Effector memory CD4-positive, alpha-beta T cell (primary cell): ENCODE measurements at places on chromosomes 12 and 14.

GRCh38 chr12:51949342-51950030 lies 2.0 kb upstream of the ACVR1B start:
- DNase-seq = no peak
- H3K27ac ChIP-seq = no peak overlapping the region
- H3K27me3 ChIP-seq = no peaks in the 10 kb centered on the region
- no peak overlapping the region for H3K4me3 ChIP-seq
- peaks cover 5% of the 10 kb centered on the region for H3K4me1 ChIP-seq
- no peaks in the 10 kb centered on the region for H3K36me3 ChIP-seq

DNA sequence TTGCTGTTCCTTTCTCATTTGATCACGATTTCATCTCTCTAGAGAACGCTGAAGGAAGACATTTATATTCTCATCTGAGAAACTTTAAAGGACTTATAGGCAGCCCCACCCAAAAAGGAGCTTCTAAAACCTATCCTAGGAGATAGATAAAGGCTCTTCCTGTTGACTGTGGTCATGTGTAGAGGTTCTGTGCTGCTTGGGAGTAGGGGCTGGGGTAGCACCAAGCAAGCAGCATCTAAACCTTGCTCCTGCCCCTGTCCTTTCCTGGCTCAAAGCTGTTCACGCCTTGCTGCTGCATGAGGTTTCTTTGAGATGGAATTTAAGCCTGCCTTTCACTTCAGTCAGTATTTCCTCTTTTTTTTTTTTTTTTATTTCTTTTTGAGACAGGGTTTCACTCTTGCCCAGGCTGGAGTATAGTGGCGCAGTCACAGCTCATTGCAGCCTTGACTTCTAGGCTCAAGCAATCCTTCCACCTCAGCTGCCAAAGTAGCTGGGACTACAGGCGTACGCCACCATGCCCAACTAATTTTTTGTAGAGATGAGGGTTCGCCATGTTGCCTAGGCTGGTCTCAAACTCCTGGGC lies 41.4 kb downstream of the RAB35 start:
- H3K36me3 ChIP-seq = peaks cover 15% of the 10 kb centered on the region
- DNase-seq = no peak
- H3K4me3 ChIP-seq = no peak overlapping the region
- no peaks in the 10 kb centered on the region for H3K27me3 ChIP-seq
- H3K27ac ChIP-seq = peak overlapping the region; percentile 8
- H3K4me1 ChIP-seq = peaks cover 13% of the 10 kb centered on the region

GRCh38 chr14:89266754-89267153 lies 150.3 kb downstream of the FOXN3 start:
- H3K27me3 ChIP-seq = no peaks in the 10 kb centered on the region
- no peak for DNase-seq
- no peak overlapping the region for H3K27ac ChIP-seq
- H3K4me1 ChIP-seq = no peaks in the 10 kb centered on the region
- H3K36me3 ChIP-seq = peaks cover 4% of the 10 kb centered on the region

DNA sequence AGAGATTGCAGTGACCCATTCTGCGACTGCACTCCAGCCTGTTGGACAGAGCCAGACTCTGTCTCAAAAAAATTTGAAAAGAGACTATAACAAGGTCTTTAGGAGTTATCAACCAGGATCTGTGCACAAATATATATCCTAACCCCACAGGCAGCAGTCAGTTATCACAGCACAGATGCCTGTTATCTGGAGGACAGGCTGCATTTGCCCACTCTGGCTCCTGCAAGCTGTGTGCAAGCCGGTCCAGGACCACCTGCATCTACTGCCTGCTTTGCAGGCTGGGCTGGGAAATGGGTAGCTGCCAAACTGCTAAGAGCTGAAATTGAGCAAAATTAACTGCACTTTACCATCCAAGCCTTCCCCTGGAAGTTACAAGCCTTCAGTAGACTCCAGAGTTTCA lies 21.4 kb upstream of the RCOR1 start:
- peaks cover 9% of the 10 kb centered on the region for H3K4me1 ChIP-seq
- DNase-seq = no peak
- no peak overlapping the region for H3K4me3 ChIP-seq
- H3K36me3 ChIP-seq = no peaks in the 10 kb centered on the region

DNA sequence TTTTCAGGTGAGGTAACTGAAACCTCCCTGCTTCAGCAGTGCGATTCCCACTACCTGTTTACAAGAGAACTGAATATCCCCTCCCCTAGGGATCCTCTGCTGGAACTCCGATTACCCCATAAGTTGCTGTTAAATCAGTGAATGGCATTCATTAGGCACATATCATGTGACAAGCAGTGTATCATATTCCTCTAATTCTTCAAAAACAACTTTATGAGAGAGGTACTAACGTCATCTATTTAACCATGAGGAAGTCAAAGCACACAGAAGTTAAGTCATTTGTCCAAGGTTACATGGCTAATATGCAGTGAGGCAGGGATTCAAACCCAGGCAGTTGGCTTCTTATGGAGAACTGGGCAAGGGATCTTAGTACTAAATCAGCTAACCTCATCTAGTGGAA lies 43.9 kb upstream of the PCED1B start:
- H3K4me1 ChIP-seq = no peaks in the 10 kb centered on the region
- H3K4me3 ChIP-seq = no peak overlapping the region
- DNase-seq = no peak
- H3K27ac ChIP-seq = no peak overlapping the region

- no peak overlapping the region for H3K27ac ChIP-seq
- no peaks in the 10 kb centered on the region for H3K4me1 ChIP-seq
- DNase-seq = no peak
- no peaks in the 10 kb centered on the region for H3K27me3 ChIP-seq
Observed at GRCh38 chr14:105124823-105125222, 43.8 kb downstream of the JAG2 start.

DNA sequence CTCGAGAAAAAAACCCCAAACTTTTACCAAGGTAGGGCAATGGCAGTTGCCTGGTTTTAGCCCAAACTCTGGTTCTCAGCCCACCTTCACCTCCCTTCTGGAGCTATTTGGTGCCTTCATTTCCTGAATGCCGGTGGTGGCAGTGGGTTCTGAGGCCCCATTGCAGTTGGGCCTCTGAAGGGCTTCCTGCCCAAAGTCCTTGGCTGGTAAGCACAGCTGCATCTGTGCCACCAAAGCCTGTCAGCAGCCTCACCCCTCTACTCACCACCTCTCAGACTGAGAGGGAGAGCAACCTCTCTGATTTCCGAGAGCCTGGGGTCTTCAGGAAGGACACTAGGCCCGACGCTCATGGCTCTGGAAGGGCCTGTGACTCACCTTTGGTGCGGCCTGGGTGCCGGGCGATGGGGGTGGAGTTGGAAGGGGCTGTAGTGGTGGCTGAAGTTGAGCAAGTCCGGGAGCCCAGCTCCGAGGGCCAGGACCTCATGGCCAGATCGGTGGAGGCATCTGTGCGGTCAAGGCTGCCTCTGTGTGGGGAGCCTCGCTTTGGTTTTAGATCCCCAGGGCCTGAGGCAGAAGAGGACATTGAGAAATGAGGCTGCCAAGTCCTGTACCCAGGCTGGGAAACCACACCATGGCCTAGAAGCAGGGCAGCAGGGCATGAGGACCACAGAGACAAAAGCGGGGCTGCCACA lies 38.6 kb upstream of the GPR68 start:
- DNase-seq = no peak
- peaks cover 99% of the 10 kb centered on the region for H3K36me3 ChIP-seq
- H3K4me3 ChIP-seq = no peak overlapping the region
- peak overlapping the region; percentile 28 for H3K27ac ChIP-seq

DNA sequence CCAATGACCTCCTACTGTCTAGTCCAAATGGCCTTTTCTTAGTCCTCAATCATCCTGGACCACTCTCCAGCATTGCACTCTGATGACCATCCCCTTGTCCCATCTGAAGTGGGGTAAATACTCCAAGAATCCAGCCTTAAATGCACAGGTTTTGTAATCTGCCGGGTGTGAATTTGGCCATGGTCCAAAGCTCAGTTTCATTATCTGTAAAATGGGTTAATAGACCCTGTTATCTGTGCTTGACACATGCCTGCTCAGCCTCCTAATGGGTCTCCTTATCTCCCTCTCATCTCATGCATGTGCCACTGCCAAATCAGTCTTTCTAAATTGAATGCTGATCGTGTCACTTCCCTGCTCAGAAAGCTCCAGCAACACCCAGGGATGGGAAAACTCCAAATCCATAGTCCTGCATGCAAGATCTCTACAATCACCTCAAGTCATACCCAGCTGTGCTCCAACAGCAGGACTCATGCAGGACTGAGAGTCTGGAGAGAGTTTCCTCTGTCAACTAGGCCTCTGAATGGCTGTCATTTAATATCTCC lies 22.3 kb downstream of the LGR5 start:
- no peak for DNase-seq
- H3K4me3 ChIP-seq = no peak overlapping the region
- no peaks in the 10 kb centered on the region for H3K27me3 ChIP-seq
- H3K4me1 ChIP-seq = no peaks in the 10 kb centered on the region

DNA sequence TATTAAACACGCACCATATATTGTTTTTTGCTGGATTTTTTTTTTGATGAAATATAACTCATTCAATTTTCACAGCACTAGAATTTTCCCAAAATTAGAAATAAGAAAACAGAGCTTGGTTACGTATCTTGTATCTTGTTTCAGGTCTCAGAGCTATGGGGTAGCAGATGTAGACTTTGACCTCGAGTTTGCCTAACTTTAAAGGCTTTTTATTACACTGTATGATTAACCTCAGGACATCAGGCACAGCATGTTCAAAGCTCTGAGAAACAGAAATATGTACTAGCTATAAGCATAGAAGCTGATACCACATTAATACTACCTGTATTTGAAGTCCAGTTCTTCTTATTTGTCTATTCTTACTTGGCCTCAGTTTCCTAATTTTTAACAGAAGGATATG lies 171.9 kb upstream of the KITLG start:
- H3K4me1 ChIP-seq = no peaks in the 10 kb centered on the region
- H3K27ac ChIP-seq = no peak overlapping the region
- H3K36me3 ChIP-seq = no peaks in the 10 kb centered on the region

- no peak overlapping the region for H3K27ac ChIP-seq
- no peaks in the 10 kb centered on the region for H3K27me3 ChIP-seq
- peaks cover 36% of the 10 kb centered on the region for H3K36me3 ChIP-seq
- H3K4me1 ChIP-seq = no peaks in the 10 kb centered on the region
Observed at GRCh38 chr14:69232388-69232787, 27.6 kb upstream of the GALNT16 start.

GRCh38 chr12:6343518-6343917 lies 1.6 kb upstream of the TNFRSF1A start:
- no peaks in the 10 kb centered on the region for H3K36me3 ChIP-seq
- peaks cover 40% of the 10 kb centered on the region for H3K4me1 ChIP-seq
- no peak overlapping the region for H3K27ac ChIP-seq
- no peak overlapping the region for H3K4me3 ChIP-seq
- no peaks in the 10 kb centered on the region for H3K27me3 ChIP-seq
- no peak for DNase-seq

DNA sequence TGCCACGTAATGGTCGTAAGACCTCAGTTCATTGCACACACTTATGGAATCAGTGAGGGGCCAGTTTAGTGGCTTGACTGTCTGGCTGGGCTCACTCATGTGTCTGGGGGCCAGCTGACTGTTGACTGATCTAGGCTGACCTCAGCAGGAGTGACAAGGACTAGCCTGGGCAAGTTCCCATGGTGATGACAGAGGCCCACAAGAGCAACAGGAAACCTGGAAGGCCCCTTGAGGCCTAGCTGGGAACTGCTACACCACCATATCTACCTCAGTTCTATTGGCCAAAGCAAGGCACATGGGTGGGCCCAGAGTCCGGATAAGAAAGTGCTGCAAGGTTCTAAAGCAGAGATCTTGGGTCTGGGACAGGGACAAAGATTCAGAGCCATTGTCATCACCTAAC lies 21.3 kb upstream of the RFLNA start:
- H3K4me3 ChIP-seq = no peak overlapping the region
- H3K4me1 ChIP-seq = no peaks in the 10 kb centered on the region
- no peaks in the 10 kb centered on the region for H3K36me3 ChIP-seq
- no peak for DNase-seq

DNA sequence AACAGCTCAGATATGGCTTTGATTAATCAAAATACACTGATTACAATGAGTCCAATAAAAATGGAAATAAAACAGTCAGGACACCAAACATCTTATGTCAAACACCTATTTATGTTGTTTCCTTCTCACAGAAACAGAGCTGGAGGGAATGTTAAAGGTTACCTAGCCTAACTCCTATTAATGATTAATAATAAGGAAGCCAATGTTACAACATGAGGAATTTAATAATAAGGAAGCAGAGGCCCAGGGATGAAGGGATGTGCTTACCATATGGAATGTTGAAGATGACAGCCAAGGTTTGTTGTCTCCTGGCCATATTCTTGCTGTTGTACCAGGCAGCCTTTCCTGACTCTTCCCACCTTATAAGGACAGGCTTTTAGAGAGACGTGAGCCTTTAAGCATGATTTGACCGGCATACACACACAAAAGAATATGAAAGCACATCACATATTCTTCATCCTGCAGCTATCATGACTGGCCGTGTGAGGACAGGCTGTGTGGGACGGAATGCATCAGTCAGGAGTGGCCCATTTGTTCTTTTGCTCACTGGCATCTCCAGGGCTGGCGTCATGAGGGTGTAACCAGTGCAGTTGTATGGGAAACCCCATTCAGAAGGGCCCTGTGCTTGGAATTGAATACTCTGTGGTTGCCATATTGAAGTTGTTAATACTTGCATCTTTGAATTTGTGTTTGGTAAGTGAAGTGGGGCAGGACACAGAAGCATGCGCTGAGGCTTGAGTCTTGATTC lies 3.1 kb upstream of the GPRC5D start:
- H3K27me3 ChIP-seq = no peaks in the 10 kb centered on the region
- H3K4me1 ChIP-seq = no peaks in the 10 kb centered on the region
- no peaks in the 10 kb centered on the region for H3K36me3 ChIP-seq
- DNase-seq = no peak
- no peak overlapping the region for H3K27ac ChIP-seq

DNA sequence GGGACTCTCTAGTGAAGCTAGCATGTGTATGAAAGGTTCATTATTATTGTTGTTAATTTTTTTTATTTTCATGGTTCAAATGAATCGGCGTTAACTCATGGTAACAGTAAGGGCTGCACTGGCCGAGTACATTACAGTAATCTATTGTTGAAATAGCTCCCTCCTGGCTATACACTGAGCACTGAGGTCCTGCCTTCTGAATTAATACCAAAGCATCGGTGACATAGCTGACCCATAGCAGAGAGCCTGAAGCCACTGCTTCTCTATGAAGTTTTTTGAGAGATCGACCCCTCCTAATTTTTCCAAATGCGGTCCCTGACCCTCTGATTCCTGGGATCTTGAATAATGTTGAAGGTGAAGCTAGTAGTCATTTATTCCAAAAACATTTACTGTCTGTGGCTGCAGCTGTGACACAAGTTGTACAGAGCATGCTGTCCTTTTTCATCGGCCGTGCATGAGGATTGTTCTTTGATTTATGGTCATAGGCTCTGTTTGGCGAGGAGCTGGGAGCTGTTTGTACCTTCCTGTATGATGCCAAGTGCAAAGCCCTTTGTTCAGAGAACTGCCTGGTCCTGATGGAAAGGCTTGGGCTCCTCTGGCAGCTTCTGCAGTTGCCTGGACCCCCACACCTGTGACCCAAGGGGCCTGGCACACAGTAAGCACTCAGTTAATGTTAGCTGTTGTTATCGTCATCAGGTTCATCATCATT lies 486.5 kb downstream of the EGLN3 start:
- H3K27ac ChIP-seq = no peak overlapping the region
- H3K27me3 ChIP-seq = no peaks in the 10 kb centered on the region
- H3K36me3 ChIP-seq = no peaks in the 10 kb centered on the region
- no peaks in the 10 kb centered on the region for H3K4me1 ChIP-seq
